ENCODE measurements at places on chromosomes 6 and 20.
A peak's percentile ranks its signal among the peaks of the same experiment; 100 is the strongest.

DNA sequence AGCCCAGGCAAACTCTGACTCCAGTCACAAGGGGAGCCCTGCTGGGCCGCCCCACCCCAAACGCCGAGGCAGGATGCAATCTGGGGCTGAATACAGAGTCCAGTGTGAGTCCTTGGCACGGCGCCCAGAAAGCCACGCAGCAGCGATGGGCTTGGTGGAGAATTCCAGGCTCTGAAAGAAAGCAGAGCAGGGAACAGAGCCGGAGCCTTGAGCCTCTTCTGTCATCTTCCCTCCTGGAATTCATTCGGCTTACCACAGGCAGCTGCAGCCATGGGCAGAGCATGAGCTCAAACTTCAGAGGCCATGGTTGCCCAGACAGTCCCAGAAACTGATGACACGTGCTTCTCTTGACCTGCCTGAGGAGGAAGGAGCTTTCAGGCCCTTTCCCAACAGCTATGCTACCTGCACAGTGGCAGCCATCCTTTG is 441.1 kb upstream of the JARID2 start:
- no peak for DNase-seq

GRCh38 chr20:54385746-54386145 is 89.6 kb upstream of the DOK5 start:
- no peak for DNase-seq

DNA sequence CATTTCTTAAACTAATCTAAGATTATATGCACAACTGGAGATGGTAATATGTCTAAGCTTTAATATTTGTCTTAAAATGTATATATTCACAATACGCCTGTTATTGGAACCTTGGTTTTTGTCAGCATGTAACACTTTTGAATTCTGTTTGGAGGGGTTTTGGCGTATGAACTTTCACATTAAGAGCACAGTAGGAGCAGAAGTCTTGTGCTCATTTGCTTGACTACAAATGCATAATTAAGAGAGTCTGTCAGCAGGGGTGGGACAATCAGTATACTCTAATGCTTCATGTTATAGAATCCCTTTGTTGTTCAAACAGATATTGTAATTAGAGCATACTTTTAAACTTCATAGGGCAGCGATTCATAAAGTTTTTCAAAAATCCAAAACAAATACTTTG is 112.8 kb downstream of the QKI start:
- DNase-seq: no peak

DNA sequence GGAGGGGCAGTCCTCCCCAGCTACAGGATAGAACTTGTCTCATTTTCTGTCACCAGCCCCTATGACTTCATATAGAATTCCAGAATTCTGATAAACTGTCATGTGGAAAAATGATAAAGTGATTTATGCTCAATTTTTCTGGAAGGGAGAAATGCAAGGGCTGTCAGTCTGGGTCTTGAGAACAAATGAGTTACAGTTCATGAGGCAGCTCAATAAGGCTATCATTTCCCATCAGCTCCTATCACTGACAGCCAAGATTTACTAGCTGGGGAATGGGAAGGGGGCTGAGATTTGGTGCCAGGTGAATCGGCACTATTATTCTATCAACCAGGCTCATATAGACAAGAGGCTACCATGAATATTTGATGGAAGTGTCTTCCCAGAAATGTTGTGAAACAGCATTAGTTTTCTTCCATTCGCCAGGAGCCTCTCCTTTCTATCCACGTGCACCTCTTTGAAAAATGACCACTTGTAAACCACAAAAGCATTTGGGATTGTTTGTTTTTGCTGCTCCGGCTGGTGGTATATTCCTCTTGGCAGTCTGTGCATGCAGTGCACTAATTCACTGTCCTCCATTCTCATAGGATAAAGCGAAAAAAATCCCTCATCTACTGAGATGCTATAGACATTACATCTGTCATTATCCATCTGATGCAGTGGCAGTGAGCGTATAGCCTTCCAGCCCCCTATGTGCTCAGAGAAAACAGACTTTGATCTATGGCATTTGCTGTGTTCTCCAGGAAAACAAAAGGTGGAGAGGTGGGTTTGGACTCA is 528.7 kb upstream of the RNF217 start:
- DNase-seq: no peak

GRCh38 chr20:32672394-32672981 is 1.3 kb downstream of the C20orf203 start:
- no peak for DNase-seq

DNA sequence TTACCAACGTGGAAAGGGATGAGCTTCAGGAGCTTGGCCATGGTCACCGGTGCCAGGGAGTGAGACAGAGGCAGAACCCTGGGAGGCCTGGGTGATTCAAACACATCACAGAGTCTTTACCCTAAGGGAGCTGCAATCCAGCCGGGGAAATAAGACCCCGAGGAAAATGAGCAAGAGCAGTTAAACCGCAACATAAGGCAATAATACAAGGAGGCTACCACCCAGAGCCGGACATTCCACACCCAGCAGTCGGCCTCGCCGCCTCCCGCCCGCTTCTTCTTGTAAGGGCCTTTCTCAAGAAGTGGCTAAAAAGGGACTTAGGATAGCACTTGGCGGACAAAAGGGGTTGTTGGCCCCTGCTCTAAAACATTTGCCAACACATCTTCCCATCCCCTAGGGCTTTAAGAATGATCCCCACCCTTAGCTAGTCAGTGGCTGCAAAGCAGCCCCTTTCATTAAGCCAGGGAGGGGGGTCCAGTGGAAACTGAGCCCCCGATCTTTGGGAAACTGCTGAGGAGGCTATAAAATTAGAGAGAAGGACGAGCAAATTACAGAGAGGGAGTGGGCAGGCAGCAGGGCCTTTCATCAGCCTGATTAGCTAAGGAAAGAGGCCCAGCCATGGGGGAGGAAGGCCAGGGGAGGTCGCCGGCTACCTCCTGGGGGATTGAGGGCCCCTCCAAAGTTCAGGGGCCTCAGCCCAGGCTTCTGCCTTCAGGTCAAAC is 34.3 kb downstream of the SNX5 start:
- no peak for DNase-seq

DNA sequence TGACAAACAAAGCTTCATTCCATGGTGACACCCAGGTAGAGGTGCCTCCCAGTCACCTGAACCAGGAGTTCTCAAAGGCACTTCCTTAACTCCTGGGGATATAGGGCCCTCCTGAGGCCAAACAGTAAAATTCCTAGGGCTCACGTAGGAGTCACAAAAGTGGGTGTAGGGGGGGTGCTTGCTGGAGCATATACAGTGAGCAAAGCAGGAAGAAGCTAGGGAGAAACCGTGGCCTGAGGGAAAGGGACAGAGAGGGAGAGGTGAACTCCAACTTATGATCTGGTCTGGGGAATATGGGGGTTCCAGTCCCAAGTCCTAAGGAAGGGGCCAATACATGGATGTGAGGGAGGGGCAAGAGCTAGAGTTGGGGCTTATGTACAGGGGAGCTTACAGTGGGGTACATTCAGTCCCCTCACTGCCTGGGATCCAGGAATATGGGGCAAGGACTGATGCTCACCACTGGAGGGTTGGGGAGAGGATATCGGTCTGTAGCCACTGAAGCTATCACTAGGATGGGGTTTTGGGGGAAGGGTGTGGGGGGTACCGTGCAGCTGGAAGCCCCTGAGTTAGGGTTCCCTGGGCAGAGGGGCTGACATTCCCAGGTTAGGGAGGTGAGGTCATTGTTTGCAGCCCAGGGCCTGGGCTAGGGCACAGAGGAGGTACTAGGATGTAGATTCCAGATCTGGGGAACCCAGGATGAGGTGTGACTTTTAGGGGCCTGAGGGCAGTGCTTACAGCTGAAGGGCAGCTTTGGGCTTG is 950 bp downstream of the PEDS1 start:
- DNase-seq: no peak

GRCh38 chr6:43695215-43695966 is 7.8 kb upstream of the MRPS18A start:
- DNase-seq: peak; percentile 41

DNA sequence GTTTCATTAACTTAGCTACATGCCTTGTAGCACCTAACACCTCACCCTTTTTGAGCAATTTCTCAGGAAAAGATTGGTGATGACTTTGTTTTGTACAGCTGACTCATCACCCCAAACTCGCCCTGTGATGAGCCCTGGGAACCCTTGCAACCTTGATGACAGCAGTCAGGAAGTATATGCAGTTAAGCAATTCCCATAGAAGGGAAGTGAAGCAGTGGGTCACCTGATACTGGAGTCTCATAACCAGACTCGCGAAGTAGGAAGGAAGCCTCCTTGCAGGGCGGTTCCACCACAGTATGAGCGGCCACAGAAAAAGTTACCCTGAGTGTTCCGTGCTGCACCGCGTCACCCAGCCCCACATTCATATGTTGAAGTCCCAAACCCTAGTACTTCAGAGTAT is 82.0 kb upstream of the EDN1 start:
- DNase-seq: no peak

GRCh38 chr6:35688605-35689322 is at the start of gene FKBP5:
Gene FKBP5, minus strand, starts transcription at chr6:35688915. Its CDS starts 46,091 bp downstream, at chr6:35642824.
- peak; percentile 84 for DNase-seq

GRCh38 chr6:39377539-39377950 is 55.0 kb upstream of the KCNK16 start:
- DNase-seq: peak; percentile 34

Measured in progenitor cell of endocrine pancreas (in vitro differentiated cells).